ENCODE measurements at places on chromosomes 4 and X. TPM values are rescaled to one million over a fixed set of nuclear protein-coding genes. Genes with fewer than 3 reads are reported as not detected.

GRCh38 chr4:81724925-81725329 is 253.2 kb upstream of the RASGEF1B start:
- no peak overlapping the region for H3K27ac ChIP-seq
- peak; percentile 69 for DNase-seq
- peaks cover 17% of the 10 kb centered on the region for H3K4me1 ChIP-seq
- no peaks in the 10 kb centered on the region for H3K36me3 ChIP-seq
- no peak overlapping the region for H3K4me3 ChIP-seq

GRCh38 chr4:41129128-41129754 is 85.1 kb downstream of the APBB2 start:
- no peak for DNase-seq
- no peak overlapping the region for H3K4me3 ChIP-seq
- peaks cover 7% of the 10 kb centered on the region for H3K4me1 ChIP-seq
- H3K27me3 ChIP-seq: no peaks in the 10 kb centered on the region

DNA sequence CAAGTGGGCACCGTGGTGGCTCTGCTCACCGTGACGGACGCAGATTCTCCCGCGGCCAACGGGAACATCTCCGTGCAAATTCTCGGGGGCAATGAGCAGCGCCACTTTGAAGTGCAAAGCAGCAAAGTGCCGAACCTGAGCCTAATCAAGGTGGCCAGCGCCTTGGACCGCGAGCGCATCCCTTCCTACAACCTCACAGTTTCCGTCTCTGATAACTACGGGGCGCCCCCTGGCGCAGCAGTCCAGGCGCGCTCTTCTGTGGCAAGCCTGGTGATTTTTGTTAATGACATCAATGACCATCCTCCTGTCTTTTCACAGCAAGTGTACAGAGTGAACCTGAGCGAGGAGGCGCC is 2.7 kb downstream of the FAT4 start:
- H3K27ac ChIP-seq: peak overlapping the region; percentile 3
- peak; percentile 50 for DNase-seq
- H3K4me3 ChIP-seq: peak overlapping the region; percentile 93
- H3K36me3 ChIP-seq: no peaks in the 10 kb centered on the region
- H3K4me1 ChIP-seq: peaks cover 24% of the 10 kb centered on the region

DNA sequence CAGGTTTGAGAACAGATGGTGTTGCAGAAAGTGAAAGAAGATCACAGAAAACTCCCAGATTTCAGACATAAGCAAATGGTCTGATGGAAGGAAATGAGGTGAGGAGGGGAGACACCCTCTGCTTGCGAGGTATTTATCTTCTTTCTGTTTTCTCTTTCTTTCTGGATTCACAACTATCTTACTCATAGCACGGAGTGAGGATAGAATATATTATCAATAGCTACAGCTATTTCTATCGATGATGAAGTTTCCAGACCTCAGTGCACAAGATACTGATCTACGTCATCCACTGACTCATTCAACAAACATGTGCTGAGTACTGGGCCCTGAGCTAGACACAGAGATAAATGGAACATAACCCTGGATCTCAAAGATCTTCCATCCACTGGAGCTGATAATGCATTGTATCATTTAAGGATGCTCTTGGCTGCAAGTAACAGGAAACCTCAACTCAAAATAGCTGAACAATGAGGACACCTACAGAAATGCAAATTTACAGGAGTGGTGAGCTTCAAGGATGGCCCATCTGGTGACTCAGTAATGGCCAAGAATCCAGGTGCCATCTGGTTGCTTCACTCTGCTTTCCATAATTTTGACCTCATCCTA is 21.2 kb downstream of the SLC2A9 start:
- DNase-seq: no peak
- no peaks in the 10 kb centered on the region for H3K4me1 ChIP-seq
- no peak overlapping the region for H3K4me3 ChIP-seq
- H3K27ac ChIP-seq: no peak overlapping the region

BEND4 gene
- not detected for polyA plus RNA-seq

MAGEA6 gene
- polyA plus RNA-seq: not detected

GRCh38 chrX:94932278-94932965 is 1258.4 kb downstream of the FAM133A start:
- no peak overlapping the region for H3K27ac ChIP-seq
- DNase-seq: no peak
- H3K27me3 ChIP-seq: no peaks in the 10 kb centered on the region
- no peaks in the 10 kb centered on the region for H3K4me1 ChIP-seq
- H3K36me3 ChIP-seq: no peaks in the 10 kb centered on the region
- H3K4me3 ChIP-seq: no peak overlapping the region

SAGE1 gene
- not detected for polyA plus RNA-seq

DNA sequence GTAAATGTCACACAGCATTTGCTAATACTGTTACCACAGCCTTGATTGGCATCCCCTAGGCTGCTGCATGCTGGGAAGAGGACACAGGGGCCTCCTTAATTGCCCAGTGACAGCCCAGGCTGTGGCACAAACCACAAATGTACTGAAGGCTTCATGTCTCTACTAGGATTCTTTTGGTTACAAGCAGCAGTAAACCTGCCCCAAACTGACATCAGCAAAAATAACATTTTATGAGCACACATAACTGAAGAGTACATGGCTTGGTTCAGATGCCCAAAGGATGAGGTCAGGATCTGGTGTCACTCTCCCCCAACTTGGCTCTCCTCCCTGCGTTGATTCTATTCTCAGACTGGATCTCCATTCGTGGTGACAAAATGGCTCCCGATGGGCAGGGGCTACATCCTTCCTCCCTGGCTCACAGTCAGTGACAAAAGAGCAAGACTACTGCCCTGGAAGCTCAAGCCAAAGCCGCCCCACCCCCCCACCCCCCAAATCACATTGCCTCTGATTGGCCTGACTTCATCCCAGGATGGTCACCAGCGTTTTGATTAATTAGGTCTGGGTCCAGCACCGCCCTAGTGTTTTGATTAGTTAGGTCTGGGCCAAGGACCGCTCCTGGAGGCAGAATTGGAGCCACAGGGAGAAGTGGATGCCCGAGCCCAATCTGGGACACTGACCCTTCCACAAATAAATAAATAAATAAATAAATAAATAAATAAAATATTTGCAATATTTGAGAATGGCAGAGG is 180.5 kb upstream of the RBPJ start:
- peaks cover 9% of the 10 kb centered on the region for H3K4me1 ChIP-seq
- H3K27ac ChIP-seq: no peak overlapping the region
- no peak overlapping the region for H3K4me3 ChIP-seq
- no peak for DNase-seq
- H3K36me3 ChIP-seq: no peaks in the 10 kb centered on the region
- H3K27me3 ChIP-seq: no peaks in the 10 kb centered on the region

POF1B gene
- polyA plus RNA-seq: 0.01 TPM
